ENCODE measurements at places on chromosomes 5 and 9. TPM values are rescaled to one million over a fixed set of nuclear protein-coding genes. Genes with fewer than 3 reads are reported as not detected.

DNA sequence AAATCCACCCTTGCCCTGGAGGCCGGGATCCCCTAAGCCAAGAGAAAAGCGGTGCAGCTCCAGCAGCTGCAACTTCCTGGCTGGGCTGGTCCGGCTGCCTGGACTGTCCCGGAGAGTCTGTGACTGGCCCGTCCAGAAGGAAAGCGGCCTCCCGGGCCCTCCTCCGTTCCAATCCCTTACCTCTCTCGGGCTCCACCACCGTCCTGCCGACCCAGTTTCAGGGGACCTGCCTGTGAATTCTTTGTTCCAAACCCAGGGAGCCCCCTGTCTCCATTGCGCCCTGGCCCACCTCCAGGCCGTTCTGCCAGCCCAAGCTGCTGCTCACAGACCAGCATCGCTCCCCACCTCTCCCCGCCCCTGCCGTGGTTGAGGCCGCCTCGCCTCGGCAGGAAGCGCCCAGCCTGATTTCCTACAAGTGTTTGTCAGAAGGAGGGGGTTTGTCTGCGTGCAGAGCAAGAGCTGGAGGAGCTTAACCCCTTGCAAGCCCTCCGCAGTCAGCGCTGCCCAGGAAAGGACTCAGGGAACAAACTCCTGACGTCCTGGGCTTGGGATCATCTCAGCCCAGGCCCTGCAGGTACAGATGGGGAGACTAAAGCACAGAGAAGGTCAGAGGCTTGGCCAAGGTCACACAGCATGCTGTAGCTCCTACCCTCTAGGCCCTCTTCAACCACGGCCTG is at the start of gene AKNA:
AKNA (minus strand) TSS at position 303 of the 677 bp plus-strand sequence. CDS start 6,649 bp downstream, outside the sequence.
- DNase-seq, result peak; percentile 75
- H3K4me3 ChIP-seq, result peak within 1 kb of the TSS; percentile 71
- peaks cover 81% of the 10 kb centered on the region for H3K4me1 ChIP-seq
- no peaks in the 10 kb centered on the region for H3K36me3 ChIP-seq
- H3K27ac ChIP-seq, result peak within 1 kb of the TSS; percentile 89

DNA sequence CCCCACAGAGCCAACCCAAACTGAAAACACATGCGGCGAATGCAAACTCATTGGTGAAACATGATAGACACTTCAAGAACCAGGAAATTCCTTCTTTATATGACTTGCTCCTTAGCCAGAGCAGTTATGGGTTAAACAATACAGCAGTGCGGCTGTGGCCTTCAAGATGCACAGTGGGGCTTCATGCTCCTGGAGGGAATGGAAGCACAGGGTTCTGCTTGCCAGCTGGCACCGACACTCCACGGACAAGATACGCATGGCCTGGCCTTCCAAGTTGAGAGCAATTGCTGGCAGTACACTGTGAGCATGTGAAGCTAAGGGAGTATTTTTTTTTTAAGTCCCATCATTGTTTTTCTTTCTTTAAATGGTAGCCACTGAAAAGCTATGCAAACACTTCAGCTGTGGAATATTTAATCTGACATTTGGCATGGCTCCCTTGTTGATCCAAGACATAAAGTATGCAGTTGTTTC is 451.6 kb upstream of the CD180 start:
- peaks cover 42% of the 10 kb centered on the region for H3K4me1 ChIP-seq
- H3K27ac ChIP-seq, result peak overlapping the region; percentile 72
- DNase-seq, result peak; percentile 89
- H3K27me3 ChIP-seq, result no peaks in the 10 kb centered on the region

DNA sequence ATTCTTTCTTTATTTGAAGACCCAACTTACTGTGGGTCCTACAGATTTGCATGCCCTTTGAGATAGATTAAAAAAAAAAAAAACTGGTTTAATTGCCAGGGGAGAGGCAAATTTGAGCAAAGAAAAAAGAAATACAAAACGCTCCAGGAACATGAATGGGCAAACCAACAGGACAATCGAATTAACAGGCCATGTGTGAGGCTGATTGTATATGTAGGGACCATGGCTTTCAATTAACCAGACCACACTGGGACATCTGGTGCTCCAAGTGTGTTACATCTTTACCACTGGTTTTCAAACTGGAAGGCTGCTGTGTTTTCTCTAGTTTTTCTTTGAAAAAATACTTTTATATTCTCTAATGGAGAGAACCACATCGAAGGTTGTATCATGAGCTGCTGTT is 612.1 kb upstream of the SEMA6A start:
- no peak overlapping the region for H3K4me3 ChIP-seq
- no peak overlapping the region for H3K27ac ChIP-seq
- H3K27me3 ChIP-seq, result peaks cover 4% of the 10 kb centered on the region
- DNase-seq, result no peak
- no peaks in the 10 kb centered on the region for H3K36me3 ChIP-seq

- H3K27ac ChIP-seq, result no peak overlapping the region
- peaks cover 17% of the 10 kb centered on the region for H3K4me1 ChIP-seq
- no peaks in the 10 kb centered on the region for H3K36me3 ChIP-seq
- H3K4me3 ChIP-seq, result no peak overlapping the region
- peak; percentile 18 for DNase-seq
Observed at GRCh38 chr5:169763376-169764017, 126.4 kb downstream of the DOCK2 start.

SLC6A19 gene
- total RNA-seq, result not detected
